ENCODE measurements at places on chromosomes 2 and 18.

GRCh38 chr2:584863-585823 lies 92.1 kb downstream of the TMEM18 start:
- no peak for DNase-seq

DNA sequence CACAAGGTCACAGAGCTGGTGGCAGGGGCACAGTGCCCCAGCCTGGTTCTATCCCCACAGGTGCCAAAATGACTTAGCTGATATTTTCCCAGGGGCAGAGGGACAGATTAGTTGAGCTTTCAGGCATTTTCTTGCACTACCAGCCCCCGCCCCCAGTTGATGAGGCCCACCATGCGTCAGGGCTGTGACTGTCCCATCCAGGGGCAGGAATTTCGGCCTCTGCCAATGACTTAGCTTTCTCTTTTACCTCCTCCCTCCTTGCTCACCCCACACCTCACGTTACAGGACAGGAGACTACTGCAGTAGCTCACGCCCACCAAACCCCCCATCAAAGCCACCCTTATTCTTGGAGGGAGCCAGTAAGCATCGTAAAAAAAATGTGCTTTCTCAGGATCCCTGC lies 31.5 kb downstream of the MRO start:
- no peak for DNase-seq

DNA sequence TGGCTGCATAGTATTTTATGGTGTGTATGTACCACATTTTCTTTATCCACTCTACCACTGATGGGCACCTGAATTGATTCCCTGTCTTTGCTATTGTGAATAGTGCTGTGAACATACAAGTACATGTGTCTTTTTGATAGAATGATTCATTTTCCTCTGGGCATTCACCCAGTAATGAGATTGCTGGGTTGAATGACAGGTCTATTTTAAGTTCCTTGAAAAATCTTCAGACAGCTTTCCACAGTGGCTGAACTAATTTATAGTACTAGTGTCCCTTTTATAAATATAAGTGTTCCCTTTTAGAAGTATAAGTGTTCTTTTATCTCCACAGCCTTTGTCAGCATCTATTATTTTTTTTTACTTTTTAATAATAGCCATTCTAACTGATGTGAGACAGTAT lies 303.9 kb upstream of the EPHA4 start:
- DNase-seq = no peak

DNA sequence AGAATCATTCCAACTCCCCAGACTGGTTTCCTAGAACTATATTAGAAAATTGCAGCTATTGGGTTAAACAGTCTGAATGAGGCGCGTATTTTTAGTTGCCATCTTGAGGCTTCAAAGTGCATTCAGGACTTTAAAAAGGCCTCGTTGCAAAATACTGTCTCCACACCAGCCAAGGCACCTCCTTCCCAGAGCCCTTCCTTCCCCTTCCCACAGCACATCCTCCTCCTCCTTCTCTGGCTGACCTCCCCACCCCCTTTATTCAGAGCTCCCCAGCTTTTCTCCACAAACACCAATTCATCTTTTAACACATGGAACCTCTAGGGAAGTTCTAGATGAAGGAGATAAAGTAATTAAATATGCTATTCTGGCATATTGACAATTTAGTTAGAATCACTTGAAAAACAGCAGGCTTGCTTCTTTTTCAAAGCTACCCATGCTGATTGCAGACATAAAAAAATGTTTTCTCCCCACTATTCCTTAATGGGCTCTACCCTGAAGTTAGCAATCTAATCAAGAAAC lies 90.3 kb downstream of the RTP5 start:
- DNase-seq = no peak

- no peak for DNase-seq
These were observed 102.4 kb downstream of the ARL4C start for GRCh38 chr2:234394450-234394849.

- no peak for DNase-seq
These were observed 266.5 kb downstream of the NEDD4L start for GRCh38 chr18:58310517-58310916.

DNA sequence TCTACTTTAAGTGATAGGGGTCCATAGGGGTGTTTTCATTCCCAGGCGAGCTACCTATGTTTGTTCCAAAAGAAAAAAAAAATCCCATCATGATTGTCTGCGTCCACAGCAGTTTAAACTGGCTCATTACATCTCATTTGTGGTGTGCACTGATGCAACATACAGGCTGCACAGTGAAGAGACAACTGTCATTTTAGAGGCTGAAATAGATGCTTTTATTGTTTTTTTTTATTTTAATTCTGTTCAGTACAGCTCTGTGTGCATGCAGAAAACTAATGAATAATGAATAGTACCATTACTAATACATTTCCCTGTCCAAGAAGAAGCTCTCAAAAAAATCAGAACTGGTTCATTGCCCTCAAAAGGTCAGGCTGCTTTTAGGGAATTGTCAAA lies 92.8 kb upstream of the ZNF516 start:
- no peak for DNase-seq

GRCh38 chr18:56119681-56120080 lies 518.7 kb downstream of the TXNL1 start:
- DNase-seq = no peak

- no peak for DNase-seq
These were observed 118.8 kb upstream of the SP3 start for GRCh38 chr2:174083843-174084458.

GRCh38 chr2:129752176-129752575 lies 227.3 kb upstream of the RAB6C start:
- DNase-seq = no peak

DNA sequence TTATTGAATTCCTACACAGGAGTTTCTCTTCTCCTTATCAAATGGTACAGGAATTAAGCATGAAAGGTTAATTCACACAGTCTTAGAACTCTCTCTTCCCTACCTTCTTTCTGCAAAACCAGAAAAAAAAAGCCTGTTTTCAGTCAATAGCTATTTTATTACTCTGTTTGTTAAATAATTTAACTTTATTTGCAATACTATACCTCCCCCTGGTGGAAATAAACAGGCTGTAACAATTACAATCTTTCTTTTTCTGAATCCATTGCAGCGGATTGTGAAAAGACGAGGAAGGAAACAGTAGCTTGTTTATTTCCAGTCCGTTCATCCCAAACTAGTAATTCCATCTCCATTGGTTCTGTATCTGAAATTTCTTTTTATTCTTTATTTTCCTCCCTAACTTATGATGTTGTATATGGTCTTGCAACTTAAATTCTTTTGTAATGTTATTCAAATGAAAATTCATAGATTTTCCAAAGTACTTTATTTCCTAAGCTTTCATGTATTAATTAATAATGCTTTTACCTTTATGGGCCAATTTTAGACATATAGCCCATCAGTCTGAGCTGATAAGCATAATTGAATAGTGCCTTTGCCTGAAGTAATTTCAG lies 165.2 kb downstream of the SH3BP4 start:
- no peak for DNase-seq

GRCh38 chr2:27303093-27304025 lies 4.9 kb downstream of the UCN start:
- DNase-seq = no peak

DNA sequence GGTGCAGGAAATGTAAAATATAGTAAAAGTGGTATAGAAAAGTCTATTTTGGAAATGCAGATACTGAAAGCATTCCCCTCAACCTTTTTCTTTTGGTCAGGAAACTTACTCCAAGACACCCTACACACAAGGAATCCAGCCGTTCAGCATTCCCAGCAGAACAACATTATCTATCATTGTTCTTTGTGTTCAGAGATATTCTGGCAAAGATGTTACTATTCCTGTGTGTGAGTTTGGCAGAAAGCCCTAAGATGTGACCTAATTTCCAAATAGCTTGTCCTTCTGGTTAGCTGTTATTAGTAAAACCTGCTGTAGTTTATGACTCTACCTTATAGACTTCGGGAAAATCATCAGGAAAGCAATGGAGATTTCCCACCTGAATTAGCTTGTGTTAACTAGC lies 78.1 kb upstream of the PELI1 start:
- DNase-seq = no peak

- no peak for DNase-seq
These were observed 57.5 kb upstream of the AGPS start for GRCh38 chr2:177334940-177335543.

GRCh38 chr2:171651667-171652415 lies 35.4 kb upstream of the DYNC1I2 start:
- no peak for DNase-seq

GRCh38 chr2:227395556-227395955 lies 7.8 kb upstream of the SCYGR1 start:
- no peak for DNase-seq

DNA sequence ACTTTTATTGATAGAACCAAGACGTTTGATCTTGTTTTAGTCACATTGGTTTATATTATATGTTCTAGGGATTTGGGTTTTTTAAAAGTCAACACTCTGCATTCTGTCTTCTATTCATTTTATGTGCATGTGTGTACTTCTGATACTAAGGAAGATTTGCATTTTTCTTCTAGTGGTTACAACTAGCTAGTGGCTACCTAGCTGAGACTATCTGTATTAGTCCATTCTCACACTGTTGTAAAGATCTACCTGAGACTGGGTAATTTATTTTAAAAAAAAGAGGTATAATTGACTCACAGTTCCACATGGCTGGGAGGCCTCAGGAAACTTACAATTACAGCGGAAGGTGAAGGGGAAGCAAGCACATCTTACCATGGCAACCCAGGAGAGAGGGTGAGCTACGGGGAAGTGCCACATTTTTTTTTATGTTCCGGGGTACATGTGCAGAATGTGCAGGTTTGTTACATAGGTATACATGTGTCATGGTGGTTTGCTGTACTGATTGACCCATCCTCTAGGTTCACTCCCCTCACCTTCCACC lies 69.9 kb downstream of the SP100 start:
- DNase-seq = no peak

DNA sequence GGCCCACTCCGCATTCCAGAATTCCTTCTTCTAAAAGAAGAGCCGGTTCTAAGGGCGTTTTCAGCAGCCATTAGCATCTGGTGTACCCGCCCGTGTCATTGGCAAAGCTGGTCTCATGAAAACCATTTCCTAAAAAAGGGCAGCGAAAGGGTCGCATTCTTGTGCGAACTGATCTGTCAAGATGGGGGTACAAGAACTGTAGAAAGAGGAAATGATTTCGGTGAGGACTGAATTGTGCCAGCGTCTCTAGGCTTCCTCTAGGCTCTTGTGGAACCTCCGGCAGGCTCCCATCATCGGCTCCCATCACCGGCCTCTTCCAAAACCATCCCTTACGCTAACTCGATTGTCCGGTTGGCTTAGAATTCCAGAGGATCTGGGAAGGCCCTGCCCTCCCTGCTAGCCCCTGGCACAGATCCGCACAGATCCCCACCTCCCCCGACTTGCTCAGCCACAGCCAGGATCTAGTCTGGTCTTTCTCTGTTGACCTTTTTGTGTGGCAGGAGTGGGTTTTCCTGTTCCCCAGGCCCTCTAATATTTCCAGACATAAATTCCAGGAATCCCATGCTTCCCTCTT lies 1.3 kb downstream of the RAB31 start:
- no peak for DNase-seq

DNA sequence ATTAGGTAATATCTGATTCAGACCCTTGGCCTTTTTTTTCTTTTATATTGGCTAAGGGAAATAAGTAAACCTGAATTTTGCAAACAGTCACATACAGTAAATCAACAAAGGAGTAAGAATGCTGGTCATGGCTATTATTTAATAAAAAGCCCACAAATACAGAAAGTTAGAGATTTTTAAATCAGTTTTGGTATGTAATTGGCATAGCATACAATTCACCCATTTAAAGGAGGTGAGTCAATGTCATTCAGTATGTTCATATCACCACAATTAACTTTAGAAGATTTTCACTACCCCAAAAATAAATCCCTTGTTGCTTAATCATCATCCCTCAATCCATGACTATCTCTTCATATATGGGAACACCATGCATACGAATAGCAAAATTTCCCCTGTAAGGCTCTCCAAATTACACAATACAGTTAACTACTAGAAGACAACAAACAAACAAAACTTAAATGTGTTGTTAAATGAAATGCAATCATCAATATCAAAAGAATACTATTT lies 45.9 kb upstream of the NYAP2 start:
- no peak for DNase-seq

DNA sequence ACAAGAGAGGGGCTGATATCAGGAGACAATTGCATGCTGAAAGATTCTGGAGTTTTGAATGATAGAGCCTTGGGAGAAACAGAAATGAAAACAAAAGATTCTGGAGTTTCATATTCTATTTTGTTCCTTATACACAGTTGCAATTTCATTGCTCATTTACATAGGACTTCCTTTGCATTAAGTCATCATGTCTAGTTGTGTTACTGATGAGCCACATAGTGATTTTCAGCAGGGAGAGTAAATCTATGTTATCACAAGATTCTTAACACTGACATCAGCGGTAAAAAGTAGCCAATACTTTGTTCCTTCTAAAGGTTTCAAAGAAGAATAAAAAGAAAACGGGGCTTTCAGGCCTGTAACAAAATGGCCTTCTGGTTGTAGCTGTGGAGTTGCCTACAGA lies 7.1 kb downstream of the ADAM17 start:
- DNase-seq = no peak

- no peak for DNase-seq
These were observed 240.6 kb upstream of the CWC22 start for GRCh38 chr2:180247658-180248057.

DNA sequence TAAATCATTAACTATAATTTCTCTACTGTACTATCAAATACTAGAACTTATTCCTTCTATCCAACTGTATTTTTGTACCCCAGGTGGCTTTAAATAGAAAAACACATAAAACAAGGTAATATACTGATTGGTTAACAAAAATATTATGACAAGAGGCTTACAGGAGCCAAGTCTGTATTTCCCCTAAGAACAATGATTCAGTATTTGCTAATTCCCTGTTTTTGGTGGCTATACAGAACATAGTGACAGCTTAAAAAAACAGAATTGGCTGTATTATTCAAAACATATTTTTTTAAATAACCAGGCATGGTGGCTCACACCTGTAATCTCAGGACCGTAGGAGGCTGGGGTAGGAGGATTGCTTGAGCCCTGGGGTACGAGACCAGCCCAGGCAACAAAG lies 16.3 kb downstream of the RTN4 start:
- no peak for DNase-seq

GRCh38 chr2:65070172-65070830 lies 14.1 kb downstream of the CEP68 start:
- no peak for DNase-seq

GRCh38 chr2:9276901-9277451 lies 70.4 kb downstream of the ASAP2 start:
- no peak for DNase-seq

GRCh38 chr18:55320424-55321264 lies 267.3 kb downstream of the TCF4 start:
- DNase-seq = no peak

GRCh38 chr2:219209236-219210195 lies 2.9 kb downstream of the ZFAND2B start:
- DNase-seq = no peak

Data from stimulated activated CD8-positive, alpha-beta memory T cell treated with anti-CD3 and anti-CD28 coated beads, Interleukin-4, amount 100 ng/mL, for 4 hours (primary cell).